ENCODE measurements at places on chromosomes 2 and 18. TPM values are rescaled to one million over a fixed set of nuclear protein-coding genes. Genes with fewer than 3 reads are reported as not detected.

Gene GYPC
- total RNA-seq, result 14.7 TPM

Gene PPP1R1C
- total RNA-seq, result not detected

Gene ASB18
- not detected for total RNA-seq

Gene ALLC
- not detected for total RNA-seq

Gene CPO
- not detected for total RNA-seq

Gene NETO1
- not detected for total RNA-seq

All from colonic mucosa (tissue), 4 donors.